ENCODE measurements at places on chromosomes 7 and 10.

DNA sequence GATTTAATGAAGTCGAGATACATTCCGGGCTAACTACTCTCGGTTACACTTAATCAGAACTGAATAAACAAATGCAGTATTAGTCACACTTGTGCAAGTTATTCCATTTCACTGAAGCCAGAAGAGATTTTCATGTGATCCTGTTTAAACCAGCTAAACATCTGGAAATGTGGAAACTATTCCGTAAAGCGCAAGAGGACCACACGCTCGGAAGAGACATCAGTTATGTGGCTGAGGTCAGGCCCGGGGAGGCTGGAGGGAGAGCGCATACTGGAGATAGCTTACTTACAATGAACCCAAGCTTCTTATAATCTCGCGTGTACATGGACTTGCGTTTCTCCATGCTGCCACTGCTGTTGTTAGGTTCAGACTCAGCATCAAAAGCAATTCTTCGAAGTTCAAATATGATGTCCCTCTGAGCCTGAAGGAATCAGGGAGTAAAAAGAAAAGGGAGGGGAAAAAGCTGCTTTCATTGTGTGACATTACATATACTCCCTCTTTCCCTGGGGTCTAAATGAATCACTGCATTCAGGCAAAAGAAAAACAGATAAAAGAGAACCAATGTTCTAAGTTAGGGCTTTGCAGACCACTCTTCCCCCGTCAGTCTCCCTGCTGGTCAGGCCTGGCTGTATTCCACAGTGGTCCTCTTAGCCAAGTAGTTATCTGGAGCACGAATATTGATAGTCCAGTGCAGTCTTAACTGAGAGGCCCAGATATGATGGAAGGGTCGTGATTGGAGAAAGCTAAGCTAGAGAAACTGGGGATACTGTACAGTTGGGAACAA is 237.4 kb downstream of the ELMO1 start:
- DNase-seq: no peak

- DNase-seq: no peak
Measured at GRCh38 chr10:50373821-50374501, 122.6 kb upstream of the ASAH2 start.

DNA sequence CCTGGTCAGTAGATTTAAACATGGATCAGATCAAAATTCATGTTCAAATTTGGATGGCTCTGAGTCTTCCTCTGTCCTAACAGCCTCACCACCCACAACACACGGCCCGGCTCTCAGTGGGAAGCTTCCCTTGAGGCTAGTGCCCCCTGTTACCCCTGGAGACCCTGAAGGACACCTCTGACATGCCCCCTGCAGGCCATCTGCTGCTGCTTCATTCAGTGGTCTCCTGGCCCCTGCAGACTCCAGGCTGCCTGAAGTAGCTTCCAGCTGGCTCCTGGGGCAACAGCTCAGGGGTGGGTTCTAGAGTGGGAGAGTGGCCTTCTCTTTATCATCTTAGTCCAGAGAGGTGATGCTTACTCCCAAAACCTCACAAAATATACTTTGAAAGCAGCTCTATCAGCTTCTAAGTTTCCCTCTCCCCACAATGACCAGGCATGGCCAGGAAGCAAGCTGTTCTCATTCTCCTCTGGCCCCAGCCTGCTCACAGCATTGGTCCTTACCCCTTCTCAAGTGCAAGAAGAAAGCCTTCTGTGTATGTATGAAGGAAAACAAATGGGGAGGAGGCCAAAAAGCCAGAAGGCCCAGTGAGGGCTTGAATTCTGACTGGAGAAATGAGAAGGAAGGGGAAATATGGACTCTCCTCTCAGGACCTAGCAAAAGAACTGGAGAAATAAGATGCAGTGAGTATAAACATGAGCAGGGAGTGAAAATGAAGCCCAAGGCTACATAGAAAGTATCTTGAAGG is 189.6 kb upstream of the INHBA start:
- DNase-seq: no peak

DNA sequence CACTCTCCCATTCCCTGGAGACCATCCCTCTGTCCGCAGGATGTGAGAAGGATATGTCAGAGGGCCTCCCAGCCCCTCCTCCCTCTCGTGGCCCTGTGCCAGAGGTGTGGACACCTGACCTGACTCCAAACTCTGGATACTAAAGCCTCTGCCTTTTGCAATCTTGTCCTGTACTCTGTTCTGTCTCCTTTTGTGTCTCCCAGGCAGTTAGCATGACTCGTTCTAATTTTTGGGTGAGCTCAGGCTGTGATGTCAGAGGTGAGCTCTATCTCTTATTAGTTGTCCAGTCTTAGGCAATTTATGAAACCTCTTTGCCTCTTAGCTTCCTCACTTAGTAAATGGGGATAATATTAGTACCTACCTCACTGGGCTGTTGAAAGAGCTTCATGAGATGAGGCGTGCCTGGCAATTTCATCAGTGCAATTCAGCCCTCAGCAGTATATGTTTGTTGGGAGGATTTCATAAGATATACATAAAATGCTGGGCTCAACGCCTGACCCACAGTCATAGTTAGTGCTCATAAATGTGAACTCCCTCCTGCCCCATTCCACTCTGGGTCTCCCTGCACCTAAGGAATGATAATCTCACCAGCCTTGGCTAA is 10.9 kb downstream of the MARVELD1 start:
- no peak for DNase-seq

GRCh38 chr7:48025624-48026023 is 3.3 kb downstream of the SUN3 start:
- no peak for DNase-seq

Measured in NCI-H2107 (cell line).